ENCODE measurements at places on chromosomes 5 and 9. TPM values are rescaled to one million over a fixed set of nuclear protein-coding genes. Genes with fewer than 3 reads are reported as not detected.

CAVIN4 gene
- total RNA-seq = 0.27 TPM

PCDHA5 gene
- not detected for total RNA-seq

SH3GL2 gene
- total RNA-seq = 4.7 TPM

STX17 gene
- total RNA-seq = 52.3 TPM

CDC20B gene
- not detected for total RNA-seq

PIP5K1B gene
- total RNA-seq = 5.1 TPM

EIF4E1B gene
- total RNA-seq = not detected

ADAMTS13 gene
- total RNA-seq = 2.5 TPM

CCNJL gene
- total RNA-seq = 0.62 TPM

NUTM2F gene
- total RNA-seq = not detected

FGF10 gene
- 2.0 TPM for total RNA-seq

GPR151 gene
- not detected for total RNA-seq

C5orf52 gene
- total RNA-seq = not detected

SPRY4 gene
- total RNA-seq = 9.2 TPM

SPINK7 gene
- 0.89 TPM for total RNA-seq

HSDL2 gene
- total RNA-seq = 62.3 TPM

C5orf58 gene
- total RNA-seq = not detected

PARP8 gene
- total RNA-seq = 3.9 TPM

MYORG gene
- 24.6 TPM for total RNA-seq

ITGA2 gene
- 14.6 TPM for total RNA-seq

CMYA5 gene
- 6.1 TPM for total RNA-seq

SPATA31D4 gene
- total RNA-seq = not detected

TMEM8B gene
- total RNA-seq = 18.4 TPM

RAD1 gene
- 22.8 TPM for total RNA-seq

RNF208 gene
- 3.1 TPM for total RNA-seq

Data from gastroesophageal sphincter (tissue), 4 donors.